Activated naive CD8-positive, alpha-beta T cell treated with anti-CD3 and anti-CD28 coated beads, Interleukin-2, amount 50 U/mL, for 24 hours (primary cell): ENCODE measurements at places on chromosomes 16 and 17.

DNA sequence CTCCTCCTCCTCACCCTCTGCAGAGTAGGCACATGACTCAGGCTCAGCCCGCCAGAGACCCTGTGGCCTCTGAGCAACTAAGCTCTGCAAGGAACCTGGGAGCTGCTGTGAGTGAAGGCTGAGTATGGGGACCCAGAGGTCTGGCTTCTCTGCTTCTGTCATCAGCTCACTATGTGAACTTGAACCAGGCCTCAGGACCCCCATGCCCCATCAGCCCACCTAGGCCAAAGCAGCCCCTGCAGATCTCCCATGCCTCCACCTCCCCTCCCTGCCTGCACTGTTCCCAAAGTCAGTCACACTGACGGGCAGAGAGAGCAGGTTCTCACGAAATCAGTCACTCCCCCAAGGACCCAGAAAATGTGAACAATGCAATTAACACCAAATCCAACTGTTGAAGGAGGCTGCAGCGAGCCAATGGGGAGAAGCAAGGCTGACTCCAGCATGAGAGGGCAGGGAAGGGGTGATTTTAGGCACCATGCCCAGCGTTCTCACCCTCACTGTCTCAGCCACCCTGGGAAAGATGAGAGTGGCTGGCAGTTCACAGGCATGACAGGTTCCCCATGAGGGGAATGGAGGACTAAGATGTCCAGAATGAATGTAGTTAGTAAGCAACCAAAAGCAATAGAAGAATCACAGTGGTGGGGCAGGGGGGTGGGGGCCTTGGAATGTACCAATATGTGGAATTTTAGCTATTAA, 60.6 kb downstream of the BEAN1 start:
- DNase-seq, result no peak

DNA sequence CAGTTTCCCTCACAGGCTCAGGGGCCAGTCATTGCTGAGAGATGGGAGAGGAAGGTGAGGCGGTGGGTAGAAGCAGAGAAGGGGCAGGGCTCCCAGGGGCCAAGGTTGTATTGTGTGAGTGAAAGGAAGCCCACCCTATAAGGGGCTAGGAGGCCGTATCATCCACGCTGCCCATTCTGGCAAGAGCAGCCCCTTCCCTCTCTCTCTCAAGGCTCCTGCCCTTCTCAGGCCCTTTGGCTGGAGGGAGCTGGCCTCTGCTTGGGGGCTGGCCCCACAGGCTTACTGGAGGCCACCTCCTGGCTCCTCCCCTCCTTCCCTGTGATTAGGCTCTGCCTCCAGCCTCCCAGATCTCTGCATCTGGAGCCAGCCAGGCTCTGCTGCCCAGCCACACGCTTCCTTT, 7.6 kb downstream of the TBKBP1 start:
- no peak for DNase-seq

DNA sequence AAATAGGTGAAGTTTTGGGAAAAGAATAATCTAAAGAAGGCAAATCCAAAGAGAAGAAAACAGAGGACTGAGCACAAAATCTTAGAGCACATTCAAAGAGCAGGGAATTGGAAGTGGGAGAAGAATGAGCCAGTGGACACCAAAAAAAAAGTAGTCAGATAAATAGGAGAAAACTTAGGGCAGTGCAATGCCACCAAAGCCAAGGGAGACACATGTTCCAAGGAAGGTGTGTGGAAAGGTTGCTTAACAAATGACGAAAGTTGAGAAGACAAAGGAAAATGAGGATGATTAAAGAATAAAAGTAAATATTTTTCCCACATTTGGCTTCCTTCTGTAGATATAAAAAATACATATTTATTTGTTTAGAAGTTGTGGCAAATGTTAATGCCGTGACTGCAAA, 237.6 kb downstream of the TANC2 start:
- no peak for DNase-seq

GRCh38 chr16:88634141-88634993, 4.0 kb upstream of the IL17C start:
- peak; percentile 68 for DNase-seq

DNA sequence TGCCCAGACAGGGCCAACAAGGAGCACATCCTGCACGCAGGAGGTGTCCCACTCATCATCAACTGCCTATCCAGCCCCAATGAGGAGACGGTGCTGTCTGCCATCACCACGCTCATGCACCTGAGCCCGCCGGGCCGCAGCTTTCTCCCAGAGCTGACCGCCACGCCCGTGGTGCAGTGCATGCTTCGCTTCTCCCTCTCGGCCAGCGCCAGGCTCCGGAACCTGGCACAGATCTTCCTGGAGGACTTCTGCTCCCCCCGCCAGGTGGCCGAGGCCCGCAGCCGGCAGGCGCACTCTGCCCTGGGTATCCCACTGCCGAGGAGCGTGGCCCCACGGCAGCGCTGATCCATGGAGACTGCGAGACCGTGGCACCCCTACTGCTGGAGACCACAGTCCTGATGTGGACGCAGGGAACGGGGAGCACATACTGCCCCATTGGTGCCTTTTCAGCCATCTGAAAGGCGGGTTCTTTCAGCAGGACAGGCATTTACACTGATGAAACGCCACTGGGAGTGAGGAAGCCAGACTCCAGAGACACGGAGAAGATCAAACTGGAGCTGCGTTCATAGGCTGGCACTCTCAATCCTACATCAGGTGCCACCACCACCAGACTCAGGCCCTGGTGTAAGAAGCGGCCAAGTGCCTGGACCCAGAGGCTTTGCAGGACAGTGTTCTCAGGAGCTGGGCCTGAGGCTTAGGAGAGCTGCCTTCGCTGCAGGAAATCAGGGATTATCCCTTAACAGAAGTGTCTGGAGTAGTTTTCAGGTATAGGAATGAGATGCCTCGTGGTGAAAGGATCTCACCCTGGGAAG, 2.6 kb downstream of the NT5C start:
- DNase-seq, result no peak

DNA sequence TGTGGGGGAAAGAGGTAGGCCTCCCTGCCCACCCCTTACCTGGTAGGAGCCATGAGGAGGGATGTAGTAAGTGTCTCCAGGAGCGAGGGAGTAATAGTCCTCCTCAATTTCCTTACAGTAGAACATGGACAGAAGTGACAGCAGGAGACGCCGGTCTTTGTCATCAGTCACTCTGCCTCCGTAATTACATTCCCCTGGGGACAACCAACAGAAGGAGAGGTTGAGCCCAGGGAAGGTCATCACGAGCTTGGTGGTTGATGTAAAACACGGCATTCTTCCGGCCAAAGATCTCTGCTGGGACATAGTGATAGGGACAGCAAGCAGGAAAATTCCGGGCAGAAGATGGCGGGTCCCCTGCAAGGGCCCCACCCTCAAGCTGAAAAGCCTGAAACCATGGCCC, 47.9 kb downstream of the LYRM1 start:
- DNase-seq, result no peak

DNA sequence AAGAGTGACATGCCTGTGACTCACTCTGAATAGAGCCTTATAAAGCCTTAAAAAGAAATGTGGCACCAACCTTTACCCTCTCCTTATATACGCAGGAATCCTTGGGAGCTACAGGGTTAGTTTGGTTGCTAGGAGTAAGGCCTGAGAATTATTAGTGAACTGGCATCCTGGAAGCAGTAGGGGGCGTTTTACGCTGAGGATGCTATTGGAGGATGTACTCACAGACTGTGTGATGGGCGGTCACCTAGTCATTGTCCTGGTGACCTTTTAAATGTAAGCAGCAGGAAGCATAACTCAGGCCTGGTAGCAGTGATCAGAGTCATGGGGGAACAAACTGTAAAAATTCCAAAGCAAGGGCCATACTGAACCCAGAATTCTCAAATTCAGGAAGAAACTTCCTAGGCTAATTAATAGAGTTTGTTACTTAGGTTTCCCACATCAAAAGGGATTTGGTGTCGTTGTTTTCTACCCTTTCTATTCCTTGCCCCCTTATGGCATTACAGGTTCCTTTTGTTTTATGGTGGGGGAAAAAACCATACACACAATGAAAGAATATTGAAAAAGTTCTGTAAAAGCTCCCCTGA, 153.8 kb downstream of the SNX11 start:
- peak; percentile 16 for DNase-seq
